Stimulated activated CD8-positive, alpha-beta memory T cell treated with anti-CD3 and anti-CD28 coated beads, Interleukin-7, amount 100 ng/mL, for 1 hour (primary cell): ENCODE measurements at places on chromosomes 4 and X.

GRCh38 chrX:16931855-16932575 is 14.4 kb upstream of the REPS2 start:
- no peak for DNase-seq

GRCh38 chrX:103918050-103918449 is 44.4 kb upstream of the TMSB15B start:
- peak; percentile 8 for DNase-seq

GRCh38 chr4:124863040-124863545 is 150.6 kb upstream of the ANKRD50 start:
- DNase-seq = no peak

DNA sequence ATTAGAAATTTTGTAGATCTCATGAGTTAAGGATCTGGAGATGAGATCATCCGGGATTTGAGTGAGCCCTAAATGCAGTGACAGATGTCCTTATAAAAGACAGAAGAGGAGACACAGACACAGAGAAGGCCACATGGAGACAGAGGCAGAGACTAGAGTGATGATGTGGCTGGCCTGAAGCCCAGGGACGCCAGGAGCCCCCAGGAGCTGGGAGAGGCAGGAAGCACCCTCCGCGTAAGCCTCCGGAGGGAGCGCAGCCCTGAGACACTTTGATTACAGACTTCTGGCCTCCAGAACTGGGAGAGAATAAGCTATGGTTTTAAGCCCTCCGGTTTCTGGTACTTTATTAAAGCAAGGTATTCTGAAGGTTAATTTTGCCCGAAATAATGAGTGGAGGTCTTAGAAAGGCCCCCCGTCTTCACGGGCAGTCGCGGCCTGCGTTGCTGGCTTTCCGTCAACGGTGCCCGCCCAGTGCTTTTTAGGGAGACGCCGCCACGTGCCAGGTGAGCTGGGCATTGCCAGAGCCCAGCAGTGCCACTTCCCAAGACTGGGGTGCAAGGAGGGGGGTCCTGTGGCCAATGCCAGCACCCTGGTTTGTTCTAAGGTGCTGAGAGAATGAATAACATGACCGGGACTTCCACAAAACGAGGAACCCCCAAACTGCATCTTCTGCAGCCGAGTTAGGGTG is 8.1 kb downstream of the DHRSX start:
- no peak for DNase-seq

GRCh38 chr4:163367651-163368050 is 24.0 kb downstream of the NPY5R start:
- DNase-seq = no peak

DNA sequence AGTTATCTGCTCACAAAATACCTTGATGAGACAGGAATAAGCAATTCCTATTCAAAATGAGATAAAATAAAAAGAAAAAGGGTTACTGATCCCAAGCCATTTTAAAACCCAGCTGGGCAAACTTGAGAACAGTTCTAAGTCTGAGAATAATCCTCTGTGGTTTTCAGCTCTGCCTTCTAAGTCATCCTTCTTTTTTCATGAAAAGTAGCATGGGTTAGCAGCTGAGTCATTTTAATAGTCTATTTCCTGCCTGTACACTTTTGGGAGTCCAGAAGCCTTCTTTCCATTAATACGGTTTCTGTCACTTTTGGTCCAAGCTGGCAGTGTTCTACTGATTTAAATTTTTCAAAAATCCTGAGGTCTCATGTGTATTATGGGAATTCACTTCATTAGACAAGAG is 374.3 kb downstream of the IQCM start:
- DNase-seq = no peak
